Stimulated activated CD8-positive, alpha-beta memory T cell treated with anti-CD3 and anti-CD28 coated beads, Interleukin-15, amount 100 ng/mL, for 4 hours (primary cell): ENCODE measurements at places on chromosomes 12 and 14.

DNA sequence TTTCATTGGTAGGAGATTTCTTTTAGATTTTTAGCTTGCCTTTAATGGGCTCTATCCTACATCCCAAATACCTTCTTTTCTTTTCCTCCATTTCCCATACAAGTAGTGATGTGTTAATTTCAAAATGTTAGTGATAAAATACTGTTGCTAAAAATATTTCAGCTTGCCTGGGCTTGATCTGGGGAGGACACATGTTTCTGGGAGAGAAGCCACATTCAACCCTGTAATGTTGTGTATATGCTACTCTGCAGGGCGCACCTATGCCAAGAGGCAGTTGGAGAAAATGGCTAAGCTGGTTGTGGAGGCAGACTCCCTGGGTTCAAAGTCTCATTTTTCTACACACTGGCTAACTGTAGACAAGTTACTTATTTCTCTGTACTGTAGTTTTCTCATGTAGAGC lies 26.3 kb downstream of the FLRT2 start:
- no peak for DNase-seq

GRCh38 chr12:117816-118345 lies 51.3 kb downstream of the IQSEC3 start:
- no peak for DNase-seq

DNA sequence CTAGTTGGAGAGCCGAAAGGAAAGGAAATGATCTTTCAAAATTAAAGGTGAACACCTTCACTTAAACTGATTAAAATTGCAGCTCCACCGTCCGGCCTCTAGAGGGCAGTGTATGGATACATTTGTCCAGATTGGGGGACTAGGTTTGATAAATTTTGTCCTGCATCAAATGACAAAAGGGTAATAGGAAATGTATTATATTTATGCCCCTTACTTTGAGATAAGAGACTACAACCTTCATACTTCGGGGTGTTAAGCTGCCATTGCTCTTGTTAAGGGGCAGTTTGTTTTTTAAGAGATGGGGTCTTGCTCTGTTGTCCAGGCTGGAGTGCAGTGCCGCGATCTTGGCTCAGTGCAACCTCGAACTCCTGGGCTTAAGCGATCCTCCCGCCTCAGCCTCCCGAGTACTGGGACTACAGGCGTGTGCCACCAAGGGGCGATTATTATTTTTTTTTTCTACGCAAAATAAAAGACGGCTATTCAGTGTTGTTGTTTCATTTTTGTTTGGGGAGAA lies 818 bp upstream of the SUOX start:
- DNase-seq = no peak

DNA sequence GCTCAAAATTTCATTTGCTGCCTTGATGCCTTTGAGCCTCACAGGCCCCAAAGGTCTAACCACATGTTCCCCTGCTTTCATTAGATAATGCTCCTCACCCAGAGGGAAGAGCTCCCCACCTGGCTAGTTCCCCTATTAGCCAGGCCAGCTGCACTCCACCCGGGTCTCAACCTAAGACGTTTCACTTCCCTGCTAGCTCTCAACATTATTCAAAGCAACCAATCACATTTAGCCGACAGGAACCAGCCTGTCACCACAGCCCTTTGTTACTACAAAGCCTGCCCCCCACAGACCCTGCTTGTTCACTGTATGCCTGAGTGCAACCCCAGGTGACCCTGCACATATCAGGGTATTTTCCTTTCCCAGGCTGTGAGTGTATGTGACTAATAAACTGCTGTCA lies 78.6 kb downstream of the SLC15A5 start:
- DNase-seq = no peak

DNA sequence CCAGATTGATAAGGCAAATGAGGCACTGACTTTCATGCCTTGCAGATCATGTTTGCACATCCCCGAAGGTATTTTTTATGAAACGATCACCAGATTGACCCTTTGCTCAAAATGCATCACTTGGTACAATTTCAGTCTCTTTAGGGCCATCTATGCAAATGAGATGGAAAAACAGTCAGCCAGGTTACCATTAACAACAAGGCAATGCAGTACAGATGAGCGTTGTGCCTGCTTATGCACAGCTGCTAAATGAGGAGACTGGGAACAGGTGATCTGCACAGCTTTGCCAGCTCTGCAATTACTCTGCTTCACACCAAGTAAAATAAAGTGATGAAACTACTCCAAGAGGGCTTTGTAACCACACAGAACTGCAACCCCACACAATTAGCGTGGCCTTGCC lies 26.1 kb upstream of the PLEKHG7 start:
- DNase-seq = no peak

GRCh38 chr12:75714462-75715322 lies 203.3 kb upstream of the KRR1 start:
- no peak for DNase-seq

- no peak for DNase-seq
Measured at GRCh38 chr14:23167116-23167847, 16.2 kb downstream of the SLC7A8 start.

DNA sequence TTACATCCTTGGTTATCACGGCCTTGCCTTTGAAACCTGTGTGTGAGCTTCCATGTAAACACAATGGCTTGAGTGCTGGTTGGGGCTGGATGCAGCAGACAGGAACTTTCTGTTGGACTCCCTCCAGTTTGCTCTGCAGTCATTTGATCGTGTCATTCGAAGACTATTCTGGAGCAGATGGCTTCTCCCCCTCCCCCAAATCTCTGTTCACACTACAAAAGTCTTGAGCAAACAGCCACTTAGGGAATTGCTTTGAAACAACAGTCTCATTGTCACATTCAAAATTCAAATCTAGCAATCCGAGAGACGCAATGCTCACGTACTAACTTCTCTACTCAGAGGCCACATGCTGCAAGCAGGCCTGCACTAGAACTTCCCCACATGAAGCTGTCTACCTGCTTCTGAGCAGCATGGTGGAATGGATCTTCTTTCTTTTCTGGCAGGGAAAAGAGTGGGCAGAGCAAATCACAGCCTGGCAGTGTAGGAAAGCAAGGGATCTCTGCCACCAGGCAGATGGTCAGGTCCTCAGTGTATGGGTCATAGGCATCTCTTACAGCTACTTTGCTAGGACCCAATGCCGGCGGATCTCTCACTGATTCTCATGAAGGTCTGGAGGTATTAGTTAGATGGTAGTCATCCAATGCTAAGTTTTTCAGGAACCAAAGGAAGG lies 214.2 kb downstream of the PPM1H start:
- DNase-seq = no peak

DNA sequence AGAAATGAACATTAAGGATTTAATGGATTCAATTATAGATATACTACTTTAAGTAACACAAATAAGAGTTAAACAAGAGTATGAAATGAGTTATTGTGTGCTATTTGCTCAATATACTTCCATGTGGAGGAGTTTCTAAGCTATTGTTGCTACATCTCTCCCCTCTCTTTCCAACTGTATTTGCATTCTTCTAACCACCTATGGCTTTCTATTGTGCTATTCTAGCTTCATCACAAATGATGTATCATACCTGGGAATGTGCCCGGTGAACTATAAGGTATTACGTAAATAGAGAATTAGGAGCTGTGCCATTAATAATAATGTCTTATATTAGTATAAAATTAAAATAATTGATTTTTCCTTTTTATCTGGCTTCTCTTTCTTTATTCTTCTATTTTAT lies 87.1 kb upstream of the PLEKHG7 start:
- DNase-seq = no peak

GRCh38 chr14:49677643-49678042 lies 10.4 kb downstream of the POLE2 start:
- DNase-seq = no peak

GRCh38 chr12:75684678-75685616 lies 173.5 kb upstream of the KRR1 start:
- DNase-seq = no peak

DNA sequence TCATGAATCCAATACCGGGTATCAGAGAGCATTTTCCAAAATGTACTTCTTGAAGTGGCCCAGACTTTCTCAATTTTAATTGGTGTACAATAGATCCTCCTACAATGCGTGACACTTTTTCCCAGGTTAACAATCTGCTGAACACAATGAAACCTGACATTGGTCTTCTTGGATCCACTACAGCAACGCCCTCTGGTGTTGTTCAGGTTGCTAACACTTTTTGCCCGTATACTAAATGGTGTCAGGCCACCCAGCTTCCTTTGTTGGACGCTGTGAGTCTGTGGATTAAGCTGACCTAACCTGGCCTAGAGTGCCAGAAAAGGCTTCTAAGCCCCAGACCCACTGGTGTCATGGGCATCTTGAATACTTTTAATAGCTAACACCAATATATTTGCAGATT lies 89.2 kb downstream of the KCNK10 start:
- no peak for DNase-seq

- no peak for DNase-seq
Measured at GRCh38 chr12:127726671-127727315, 540.2 kb upstream of the TMEM132C start.

DNA sequence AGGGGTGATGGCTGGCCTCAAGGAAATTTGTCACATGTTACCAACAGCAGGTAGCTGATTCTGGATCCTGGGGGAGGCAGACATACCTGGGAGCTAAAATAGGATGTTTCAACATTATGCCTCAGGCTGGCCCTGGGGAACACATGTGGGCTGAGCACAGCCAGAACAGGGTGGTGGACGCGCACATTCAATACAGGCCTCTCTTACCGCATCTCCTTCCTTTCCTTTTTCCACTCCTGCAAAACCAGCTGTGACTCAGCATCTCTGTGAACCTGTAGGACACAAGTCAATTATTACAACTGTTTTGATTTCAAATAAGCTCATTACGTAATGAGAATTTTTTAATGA lies 61.0 kb downstream of the NT5DC3 start:
- no peak for DNase-seq

DNA sequence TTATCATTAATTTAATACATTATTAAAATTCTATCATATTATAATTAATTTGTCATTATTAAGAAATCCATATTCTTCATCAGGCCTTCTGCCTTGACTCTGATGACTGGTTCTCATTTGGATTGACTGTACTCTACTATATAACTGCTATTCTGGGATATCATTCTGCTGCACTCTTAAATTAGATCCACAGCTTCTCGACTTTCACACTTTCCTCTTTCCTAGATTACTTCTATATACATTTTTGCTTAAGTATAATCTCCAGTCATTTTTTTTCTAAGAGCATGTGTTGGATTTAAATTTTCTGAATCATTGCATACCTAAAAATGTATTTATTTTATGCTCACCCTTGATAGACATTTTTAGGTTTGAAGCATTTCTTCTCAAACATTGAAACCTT lies 12.4 kb downstream of the GRIP1 start:
- no peak for DNase-seq

- no peak for DNase-seq
Measured at GRCh38 chr14:104390221-104390931, 189.2 kb upstream of the C14orf180 start.

- no peak for DNase-seq
Measured at GRCh38 chr14:30020271-30020670, 92.6 kb upstream of the PRKD1 start.

- no peak for DNase-seq
Measured at GRCh38 chr14:55107766-55108554, 21.1 kb upstream of the LGALS3 start.

- no peak for DNase-seq
Measured at GRCh38 chr14:21070083-21070609, at the start of gene ARHGEF40. ARHGEF40 (plus strand) TSS chr14:21070304; CDS start chr14:21070397, 93 bp downstream.

- DNase-seq = no peak
Measured at GRCh38 chr12:105454688-105455087, 124.2 kb downstream of the C12orf75 start.

- DNase-seq = no peak
Measured at GRCh38 chr12:88377973-88378372, 202.3 kb downstream of the KITLG start.

DNA sequence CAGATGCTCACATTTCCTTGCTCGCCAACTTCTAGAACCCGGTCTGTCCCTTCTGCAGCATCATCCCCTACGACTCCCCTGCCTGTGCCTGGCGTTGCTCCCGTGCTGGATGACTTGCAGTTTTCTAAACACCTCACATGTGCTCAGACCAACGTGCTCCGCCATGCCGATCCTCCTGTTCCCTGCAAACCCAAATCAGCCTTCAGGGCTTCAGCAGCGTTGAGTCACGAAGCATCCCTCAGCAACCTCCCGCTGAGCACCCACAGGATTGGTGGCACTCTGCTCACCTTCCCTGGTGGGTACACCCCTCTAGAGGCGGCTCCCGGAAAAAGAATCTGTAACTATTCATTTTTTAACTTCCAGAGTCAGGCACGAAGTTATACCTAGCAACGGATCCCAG lies 2.8 kb upstream of the PIWIL1 start:
- no peak for DNase-seq

DNA sequence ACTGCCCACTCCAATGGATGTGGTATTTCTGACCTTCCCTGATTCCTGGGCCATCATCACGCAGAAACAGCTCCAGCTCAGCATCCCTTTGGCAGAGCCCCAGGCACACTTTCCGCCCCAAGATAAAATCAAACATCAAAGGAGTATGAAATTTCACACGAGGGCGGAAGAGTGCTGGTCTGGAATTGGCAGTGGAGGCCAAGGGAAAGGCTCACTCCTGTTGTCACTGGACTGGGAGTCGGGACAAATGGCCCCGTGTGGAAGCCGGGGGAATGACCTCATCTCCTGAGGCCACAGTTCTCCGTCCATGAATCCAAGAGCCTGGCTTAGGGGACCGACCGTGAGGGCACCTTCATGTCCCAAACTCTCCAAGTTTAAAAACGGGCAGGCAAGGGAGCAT lies 40.9 kb downstream of the FZD10 start:
- DNase-seq = no peak

DNA sequence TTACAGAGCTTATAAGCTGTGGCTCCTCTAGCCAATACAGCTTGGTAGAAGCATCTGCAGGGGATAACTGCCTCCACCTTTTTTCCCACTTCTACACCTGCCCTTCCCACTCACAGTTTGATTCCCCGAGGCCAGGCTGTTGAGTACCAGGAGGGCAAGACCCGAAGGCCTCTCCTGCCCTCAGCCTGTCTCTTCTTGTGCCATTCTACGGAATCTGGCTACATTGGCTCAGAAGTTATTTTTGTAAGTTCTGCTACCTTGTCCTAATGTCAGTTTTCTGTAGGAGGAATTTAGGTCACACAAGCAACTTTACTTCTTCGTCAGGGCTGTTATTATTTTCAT lies 11.7 kb downstream of the FBXL14 start:
- DNase-seq = no peak

- no peak for DNase-seq
Measured at GRCh38 chr14:89241934-89242651, 174.9 kb downstream of the FOXN3 start.

- DNase-seq = no peak
Measured at GRCh38 chr14:25837551-25837965, 760.3 kb downstream of the NOVA1 start.

DNA sequence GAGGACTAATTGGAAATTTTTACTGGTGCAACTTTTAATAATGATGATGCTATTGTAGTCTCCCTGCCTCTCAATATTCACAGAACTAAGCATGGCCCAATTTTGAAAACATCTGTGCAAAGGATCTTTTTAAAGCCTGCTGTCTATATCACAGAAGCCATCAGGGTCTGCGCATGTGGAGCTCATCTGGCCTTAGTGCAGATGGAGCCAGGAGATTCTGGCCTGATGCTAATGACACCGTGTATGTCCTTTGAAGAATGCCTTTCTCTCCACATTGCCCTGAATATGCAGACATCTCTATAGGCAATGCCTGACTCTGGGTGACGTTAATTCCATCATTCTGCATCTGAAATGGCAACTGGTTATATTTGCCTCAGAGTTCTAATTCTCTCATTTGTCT lies 1205.9 kb downstream of the AACS start:
- no peak for DNase-seq

- no peak for DNase-seq
Measured at GRCh38 chr12:101855976-101856375, 21.4 kb upstream of the DRAM1 start.
